Activated CD8-positive, alpha-beta memory T cell treated with anti-CD3 and anti-CD28 coated beads for 48 hours (primary cell): ENCODE measurements at places on chromosomes 7 and 10.

GRCh38 chr7:78777829-78778228 lies 675.6 kb downstream of the MAGI2 start:
- no peak for DNase-seq

GRCh38 chr7:93374345-93374940 lies 142.3 kb downstream of the VPS50 start:
- no peak for DNase-seq

- no peak for DNase-seq
Measured at GRCh38 chr10:100743626-100744135, 1.7 kb upstream of the PAX2 start.

- DNase-seq, result no peak
Measured at GRCh38 chr10:88243202-88243744, 339.8 kb downstream of the RNLS start.

GRCh38 chr10:13681095-13681494 lies 94.3 kb downstream of the PRPF18 start:
- DNase-seq, result no peak

GRCh38 chr7:12719141-12719919 lies 31.9 kb downstream of the ARL4A start:
- no peak for DNase-seq

GRCh38 chr7:82624337-82624736 lies 180.8 kb upstream of the CACNA2D1 start:
- no peak for DNase-seq

GRCh38 chr10:114212153-114212552 lies 26.9 kb upstream of the VWA2 start:
- no peak for DNase-seq

DNA sequence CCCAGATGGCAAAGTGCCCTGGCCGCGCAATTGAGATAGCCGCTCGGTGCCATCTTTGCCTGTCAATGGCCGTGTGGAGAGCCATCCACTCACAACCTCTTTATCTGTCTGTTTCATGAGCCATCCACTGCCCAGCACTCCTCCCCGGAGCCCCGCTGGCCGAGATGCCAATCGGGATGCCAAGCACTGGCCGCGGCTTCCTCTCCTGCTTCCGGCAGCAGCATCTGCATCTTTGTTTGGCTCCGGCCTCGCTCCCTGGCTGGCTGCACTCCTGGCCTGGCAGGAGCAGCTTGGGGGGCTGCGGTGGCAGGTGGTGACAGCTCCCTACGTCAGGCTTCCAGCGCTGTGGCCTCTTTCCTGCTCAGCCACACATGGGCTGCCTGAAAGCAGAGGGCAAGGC lies 231.7 kb downstream of the USP6NL start:
- no peak for DNase-seq
